SJCRH30 (cell line): ENCODE measurements at places on chromosomes 3 and 15. TPM values are rescaled to one million over a fixed set of nuclear protein-coding genes. Genes with fewer than 3 reads are reported as not detected.

Gene LOXL1
- total RNA-seq, result 31.3 and 33.3 TPM in 2 replicates

Gene KIF9
- total RNA-seq, result 5.1 and 5.6 TPM in 2 replicates

Gene C2CD4A
- 0.04 and 0.10 TPM in 2 replicates for total RNA-seq

Gene SLC6A11
- 0.03 TPM in 1 of 2 replicates, not detected in the other for total RNA-seq

Gene HYAL1
- 0.43 TPM in 1 of 2 replicates, not detected in the other for total RNA-seq

Gene SYNPR
- not detected in 2 replicates for total RNA-seq

DNA sequence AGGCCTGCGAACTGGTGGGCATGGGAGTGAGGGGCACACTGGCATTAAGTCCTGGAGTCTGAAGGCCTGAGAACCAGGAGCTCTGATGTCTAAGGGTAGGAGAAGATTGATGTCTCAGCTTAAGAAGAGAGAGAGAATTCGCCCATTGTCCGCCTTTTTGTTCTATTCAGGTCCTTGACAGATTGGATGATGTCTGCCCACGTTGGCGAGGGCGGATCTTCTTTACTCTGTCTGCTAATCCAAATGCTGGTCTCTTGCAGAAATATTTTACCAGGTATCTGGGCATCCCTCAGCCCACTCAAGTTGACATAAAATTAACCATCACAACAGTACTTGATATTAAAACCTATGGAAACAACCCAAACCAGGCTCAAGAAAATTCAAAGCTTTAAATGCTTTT lies 44.1 kb downstream of the MAP6D1 start:
- H3K27ac ChIP-seq, result no peak overlapping the region
- DNase-seq, result no peak
- no peaks in the 10 kb centered on the region for H3K4me1 ChIP-seq
- peaks cover 72% of the 10 kb centered on the region for H3K36me3 ChIP-seq
- no peaks in the 10 kb centered on the region for H3K27me3 ChIP-seq

- H3K27me3 ChIP-seq, result no peaks in the 10 kb centered on the region
- no peak for DNase-seq
- no peak overlapping the region for H3K4me3 ChIP-seq
- H3K36me3 ChIP-seq, result no peaks in the 10 kb centered on the region
- no peaks in the 10 kb centered on the region for H3K4me1 ChIP-seq
These were observed 278.1 kb upstream of the P2RY1 start for GRCh38 chr3:152556731-152557254.

GRCh38 chr15:41506796-41507341 lies 6.8 kb downstream of the LTK start:
- H3K4me1 ChIP-seq, result no peaks in the 10 kb centered on the region
- H3K4me3 ChIP-seq, result no peak overlapping the region
- no peaks in the 10 kb centered on the region for H3K27me3 ChIP-seq
- peaks cover 4% of the 10 kb centered on the region for H3K36me3 ChIP-seq
- H3K27ac ChIP-seq, result no peak overlapping the region

DNA sequence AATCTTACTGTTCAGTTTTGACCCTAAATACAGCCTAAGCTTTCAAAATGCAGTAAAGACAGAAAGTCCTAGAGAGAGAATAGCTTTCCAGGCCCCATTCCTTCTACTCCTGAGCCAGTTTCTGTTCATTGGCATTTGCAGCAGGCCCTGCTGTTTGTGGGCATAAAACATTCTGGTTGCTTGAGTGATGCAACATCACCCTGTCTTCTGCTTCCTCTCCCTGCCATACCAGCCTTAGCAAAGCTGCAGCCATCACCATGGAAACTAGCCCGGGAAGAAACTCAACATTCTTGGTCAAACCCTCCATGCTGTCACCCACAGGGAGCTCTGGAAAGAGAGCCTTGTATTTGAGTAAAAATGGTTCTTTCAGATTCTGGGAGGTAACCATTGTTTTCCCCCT lies 325.7 kb downstream of the MAGI1 start:
- no peak for DNase-seq
- no peaks in the 10 kb centered on the region for H3K36me3 ChIP-seq
- no peaks in the 10 kb centered on the region for H3K27me3 ChIP-seq
- no peak overlapping the region for H3K4me3 ChIP-seq
- no peak overlapping the region for H3K27ac ChIP-seq
- peaks cover 2% of the 10 kb centered on the region; the same call in 1 of the 2 replicates for H3K4me1 ChIP-seq

DNA sequence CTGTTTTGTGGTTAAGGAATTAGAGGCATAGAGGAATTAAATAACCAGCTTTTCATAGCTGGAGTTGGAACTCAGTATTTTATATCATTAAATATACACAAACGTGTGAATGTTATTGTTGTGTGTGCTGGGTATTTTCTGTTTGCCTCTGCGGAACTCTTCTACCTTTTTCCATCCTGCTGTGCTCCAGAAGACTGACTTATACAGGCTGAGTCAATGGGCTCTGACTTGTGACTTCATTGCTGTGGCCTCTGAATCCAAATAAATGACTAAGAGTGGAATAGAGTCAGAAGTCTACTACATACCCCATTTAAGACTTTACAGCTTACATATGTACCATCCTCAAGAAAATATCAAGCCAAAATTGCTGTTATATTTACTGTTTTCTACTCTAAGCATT lies 17.6 kb downstream of the ARIH1 start:
- no peak for DNase-seq
- H3K27me3 ChIP-seq, result no peaks in the 10 kb centered on the region
- peaks cover 8% of the 10 kb centered on the region for H3K36me3 ChIP-seq
- H3K4me3 ChIP-seq, result no peak overlapping the region
- peaks cover 11% of the 10 kb centered on the region for H3K4me1 ChIP-seq
- no peak overlapping the region for H3K27ac ChIP-seq

- DNase-seq, result no peak
- no peak overlapping the region for H3K27ac ChIP-seq
- no peaks in the 10 kb centered on the region for H3K4me1 ChIP-seq
- no peak overlapping the region for H3K4me3 ChIP-seq
- no peaks in the 10 kb centered on the region for H3K36me3 ChIP-seq
- H3K27me3 ChIP-seq, result no peaks in the 10 kb centered on the region
These were observed 54.4 kb downstream of the GTF2E1 start for GRCh38 chr3:120796976-120797375.

DNA sequence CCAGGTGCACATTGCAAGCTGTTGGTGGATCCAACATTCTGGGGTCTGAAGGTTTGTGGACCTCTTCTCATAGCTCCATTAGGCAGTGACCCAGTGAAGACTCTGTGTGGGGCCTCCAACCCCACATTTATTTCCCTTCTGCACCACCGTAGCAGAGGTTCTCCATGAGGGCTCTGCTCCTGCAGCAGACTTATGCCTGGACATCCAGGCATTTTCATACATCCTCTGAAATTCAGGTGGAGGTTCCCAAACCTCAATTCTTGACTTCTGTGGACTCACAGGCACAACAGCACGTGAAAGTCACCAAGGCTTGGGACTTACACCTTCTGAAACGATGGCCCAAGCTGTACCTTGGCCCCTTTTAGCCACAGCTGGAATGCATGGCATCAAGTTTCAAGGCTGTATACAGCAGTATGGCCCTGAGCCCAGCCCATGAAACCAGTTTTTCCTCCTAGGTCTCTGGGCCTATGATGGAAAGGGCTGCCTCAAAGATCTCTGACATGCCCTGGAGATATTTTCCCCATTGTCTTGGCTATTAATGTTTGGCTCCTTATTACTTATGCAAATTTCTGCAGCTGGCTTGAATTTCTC lies 30.2 kb downstream of the CLDN1 start:
- H3K4me1 ChIP-seq, result no peaks in the 10 kb centered on the region
- H3K27me3 ChIP-seq, result no peaks in the 10 kb centered on the region
- no peaks in the 10 kb centered on the region for H3K36me3 ChIP-seq
- H3K4me3 ChIP-seq, result no peak overlapping the region

GRCh38 chr3:35954413-35954812 lies 315.1 kb downstream of the ARPP21 start:
- no peak overlapping the region for H3K4me3 ChIP-seq
- no peaks in the 10 kb centered on the region for H3K27me3 ChIP-seq
- H3K4me1 ChIP-seq, result no peaks in the 10 kb centered on the region
- no peak for DNase-seq
- H3K27ac ChIP-seq, result no peak overlapping the region

DNA sequence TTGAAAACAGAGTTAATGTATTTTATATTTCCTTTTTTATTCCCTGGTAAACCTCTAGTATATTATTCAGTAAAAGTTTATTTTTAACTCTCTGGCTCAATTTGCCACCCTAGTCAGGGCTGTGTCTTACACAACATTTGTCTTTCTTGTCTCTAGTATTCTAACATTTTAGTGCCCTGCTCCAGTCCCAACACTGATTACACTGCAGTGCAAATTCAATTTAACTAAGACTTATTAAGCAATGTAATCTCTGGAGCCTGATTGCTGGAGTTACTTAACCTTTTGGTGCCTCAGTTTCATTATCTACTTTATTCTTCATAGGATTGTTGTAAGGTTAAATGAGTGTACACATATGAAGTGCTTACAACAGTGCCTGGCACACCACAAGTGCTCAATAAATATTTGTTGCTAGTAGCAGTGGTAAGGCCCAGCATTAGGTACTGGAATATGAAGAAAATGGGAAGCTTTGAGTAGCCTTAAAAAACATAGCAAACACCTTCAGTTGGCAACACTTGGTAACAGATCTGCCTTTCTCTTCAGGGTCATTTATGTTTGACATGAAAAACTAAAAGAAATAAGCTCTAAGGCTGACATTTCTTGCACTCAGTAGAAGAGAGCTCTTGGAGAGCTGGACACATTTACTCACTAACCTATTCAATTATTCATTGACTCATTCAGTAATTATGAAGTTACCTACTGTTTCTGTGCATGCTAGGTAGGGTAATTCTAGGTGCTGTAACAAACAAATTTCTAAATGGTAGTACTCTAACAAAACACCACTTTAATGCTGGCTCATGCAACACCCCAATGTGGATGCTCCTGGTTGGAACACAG lies 364.5 kb upstream of the EPHA3 start:
- no peak overlapping the region for H3K27ac ChIP-seq
- no peaks in the 10 kb centered on the region for H3K36me3 ChIP-seq
- H3K4me3 ChIP-seq, result no peak overlapping the region

DNA sequence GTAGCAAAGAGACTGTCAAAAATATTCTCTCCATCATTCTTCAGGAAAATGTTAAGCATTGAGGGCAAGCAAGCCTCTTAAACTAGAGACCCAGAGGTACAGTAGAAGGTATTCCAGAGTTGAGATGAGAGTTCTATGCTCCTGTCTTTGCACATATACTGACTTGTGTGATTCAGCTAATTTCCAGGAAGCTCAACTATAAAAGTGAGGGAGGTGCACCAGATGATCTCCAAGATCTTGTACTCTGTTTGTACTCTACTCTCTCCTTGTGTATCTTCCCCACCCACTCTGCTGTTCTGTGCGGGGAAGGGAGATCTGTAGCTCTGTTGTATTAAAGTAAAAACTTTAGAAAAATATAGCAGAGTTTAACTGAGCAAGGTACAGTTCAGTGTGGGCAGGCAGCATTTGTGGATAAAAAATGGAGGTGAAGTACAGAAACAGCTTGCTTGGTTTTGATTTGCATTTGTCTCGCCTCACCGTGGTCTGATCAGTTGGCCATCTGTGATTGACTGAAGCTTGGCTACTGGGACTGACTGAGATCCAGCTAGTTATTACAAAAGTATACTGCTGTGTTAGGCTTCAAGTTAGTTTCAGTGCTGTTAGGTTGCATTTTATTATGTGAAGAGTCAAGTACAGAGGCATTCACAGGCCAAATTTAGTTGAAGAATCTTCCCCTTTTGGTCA lies 463.1 kb upstream of the GOLIM4 start:
- no peaks in the 10 kb centered on the region for H3K4me1 ChIP-seq
- no peak overlapping the region for H3K4me3 ChIP-seq
- H3K36me3 ChIP-seq, result no peaks in the 10 kb centered on the region
- no peak overlapping the region for H3K27ac ChIP-seq
- no peaks in the 10 kb centered on the region for H3K27me3 ChIP-seq

DNA sequence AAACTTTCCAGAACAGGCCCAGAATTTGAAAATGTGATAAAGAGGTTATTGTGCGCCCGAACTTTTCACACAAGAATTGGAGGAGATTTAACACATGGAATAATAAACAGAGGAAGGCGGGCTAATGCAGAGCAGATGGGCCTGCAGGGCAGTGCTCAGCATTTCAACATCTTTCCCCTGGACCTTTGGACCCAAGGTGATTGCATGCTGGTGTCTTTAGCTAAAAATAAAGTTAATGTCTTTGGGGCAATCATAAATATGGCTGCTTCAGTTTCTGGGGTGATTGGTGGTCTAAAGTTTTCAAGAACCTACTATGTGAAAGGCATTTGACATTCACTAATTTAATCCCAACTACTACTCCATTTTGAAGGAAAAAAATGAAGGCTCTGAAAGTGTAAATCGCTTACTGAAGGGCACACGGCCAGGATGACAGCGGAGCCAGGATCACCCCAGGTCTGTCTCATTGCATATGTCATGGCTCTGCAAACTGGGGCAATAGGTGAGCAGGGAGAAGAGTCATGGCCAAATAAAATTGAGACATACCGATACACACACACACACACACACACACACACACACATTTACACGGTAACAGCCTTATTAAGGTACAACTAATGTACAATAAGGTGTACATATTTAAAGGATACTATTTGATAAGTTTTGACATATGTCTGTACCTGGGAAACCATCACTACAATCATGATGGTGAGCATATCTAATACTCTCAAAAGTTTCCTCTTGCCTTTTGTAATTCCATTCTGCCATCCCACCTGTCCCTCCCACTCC lies 243.1 kb upstream of the LRRFIP2 start:
- no peaks in the 10 kb centered on the region for H3K4me1 ChIP-seq
- DNase-seq, result no peak
- H3K27me3 ChIP-seq, result no peaks in the 10 kb centered on the region
- H3K27ac ChIP-seq, result no peak overlapping the region

GRCh38 chr3:151015767-151016477 lies 43.4 kb upstream of the CLRN1 start:
- H3K27ac ChIP-seq, result no peak overlapping the region
- no peaks in the 10 kb centered on the region for H3K36me3 ChIP-seq
- peaks cover 6% of the 10 kb centered on the region for H3K27me3 ChIP-seq
- DNase-seq, result no peak

- peaks cover 34% of the 10 kb centered on the region for H3K4me1 ChIP-seq
- H3K27ac ChIP-seq, result no peak overlapping the region
- H3K27me3 ChIP-seq, result no peaks in the 10 kb centered on the region
- H3K36me3 ChIP-seq, result no peaks in the 10 kb centered on the region
- no peak overlapping the region for H3K4me3 ChIP-seq
These were observed 3.0 kb downstream of the FAM174B start for GRCh38 chr15:92652576-92652966.

GRCh38 chr3:52039426-52039825 lies 16.9 kb downstream of the DUSP7 start:
- no peaks in the 10 kb centered on the region for H3K36me3 ChIP-seq
- no peak for DNase-seq
- H3K4me1 ChIP-seq, result peaks cover 37% of the 10 kb centered on the region
- H3K4me3 ChIP-seq, result no peak overlapping the region
- no peaks in the 10 kb centered on the region for H3K27me3 ChIP-seq
- H3K27ac ChIP-seq, result peak overlapping the region; percentile 45

DNA sequence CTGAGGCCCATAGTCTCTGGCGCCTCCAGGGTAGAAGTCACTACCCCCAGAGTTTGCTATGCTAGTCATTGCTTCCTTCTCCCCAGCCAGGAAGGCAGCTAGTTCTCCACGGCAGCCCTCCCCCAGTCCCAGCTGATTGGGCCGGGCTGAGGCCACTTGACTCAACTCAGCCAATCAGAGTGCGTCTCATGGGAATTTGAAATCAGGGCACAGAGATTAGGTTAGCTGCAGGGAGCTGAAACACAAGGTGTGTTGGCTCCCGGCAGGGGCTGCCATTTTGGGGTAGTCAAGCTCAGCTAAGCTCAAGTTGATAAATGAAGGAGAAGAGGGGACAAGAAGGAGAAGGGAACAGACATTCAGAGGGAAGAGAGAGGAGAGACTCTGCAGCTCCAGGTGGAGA lies 32.8 kb downstream of the LINGO1 start:
- H3K4me1 ChIP-seq, result no peaks in the 10 kb centered on the region
- no peak overlapping the region for H3K27ac ChIP-seq
- no peak overlapping the region for H3K4me3 ChIP-seq
- peak; percentile 56 for DNase-seq
- no peaks in the 10 kb centered on the region for H3K36me3 ChIP-seq

GRCh38 chr15:94023531-94023930 lies 207.8 kb upstream of the MCTP2 start:
- H3K36me3 ChIP-seq, result no peaks in the 10 kb centered on the region
- no peak overlapping the region for H3K4me3 ChIP-seq
- no peak for DNase-seq
- peaks cover 20% of the 10 kb centered on the region; the same call in 1 of the 2 replicates for H3K4me1 ChIP-seq
